ENCODE measurements at places on chromosomes 12 and 14.

DNA sequence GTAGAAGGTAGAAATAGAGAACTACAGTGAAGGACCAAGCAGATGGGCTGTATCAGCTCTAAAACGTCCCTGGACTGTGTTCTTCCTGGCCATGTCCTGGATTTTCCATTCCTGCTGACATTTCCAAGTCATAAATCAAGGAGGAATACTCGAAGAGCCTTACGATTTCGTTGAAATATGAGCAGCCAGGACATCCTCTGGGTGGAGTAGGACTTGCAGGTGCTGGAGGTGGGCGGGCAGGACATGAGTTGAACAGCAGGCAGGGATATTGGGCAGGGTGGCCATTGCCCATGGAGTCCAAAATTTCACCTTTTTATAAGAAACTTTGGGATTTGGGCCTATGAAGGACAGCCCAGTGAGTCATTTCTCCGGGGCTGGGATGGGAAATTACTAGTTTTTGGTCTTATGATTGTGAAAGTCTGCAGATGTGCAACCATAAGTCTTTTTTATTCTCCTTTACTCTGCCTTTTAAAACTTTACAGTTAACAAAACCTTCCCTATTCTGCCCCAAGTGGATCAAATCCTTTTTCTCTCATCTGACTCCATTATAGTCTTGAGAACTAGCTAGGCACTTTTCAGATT lies 88.8 kb downstream of the TMX1 start:
- DNase-seq: no peak

DNA sequence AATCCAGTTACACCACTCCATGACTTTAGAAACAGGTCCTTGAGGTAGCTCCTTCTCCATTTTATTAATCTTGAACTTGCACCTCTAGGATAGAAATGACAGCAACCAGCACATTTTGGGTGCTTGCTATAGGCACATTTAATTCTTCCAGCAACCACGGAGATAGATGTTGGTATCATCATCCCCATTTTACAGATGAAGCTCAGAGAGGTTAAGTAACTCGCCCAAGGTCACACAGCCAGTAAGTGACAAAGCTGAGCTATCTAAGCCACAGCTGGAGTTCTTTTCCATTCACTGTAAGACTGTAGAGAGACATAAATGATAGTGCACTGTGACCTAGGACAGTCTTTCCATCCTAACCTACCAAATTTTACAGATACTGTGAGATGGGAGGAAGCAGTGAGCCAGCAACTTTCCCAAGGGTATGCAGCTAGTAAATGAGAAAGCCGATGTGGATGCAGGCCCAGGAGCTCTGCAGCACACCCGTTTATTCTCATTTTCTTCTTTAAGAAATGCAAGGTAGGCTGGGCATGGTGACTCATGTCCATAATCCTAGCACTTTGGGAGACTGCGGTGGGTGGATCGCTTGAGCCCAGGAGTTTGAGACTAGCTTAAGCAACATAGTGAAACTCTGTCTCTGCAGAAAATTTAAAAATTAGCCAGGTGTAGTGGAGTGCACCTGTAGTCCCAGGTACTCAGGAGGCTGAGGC lies 103.2 kb downstream of the TBX5 start:
- DNase-seq: no peak

- no peak for DNase-seq
These were observed 180.2 kb upstream of the SYT1 start for GRCh38 chr12:78684419-78684818.

DNA sequence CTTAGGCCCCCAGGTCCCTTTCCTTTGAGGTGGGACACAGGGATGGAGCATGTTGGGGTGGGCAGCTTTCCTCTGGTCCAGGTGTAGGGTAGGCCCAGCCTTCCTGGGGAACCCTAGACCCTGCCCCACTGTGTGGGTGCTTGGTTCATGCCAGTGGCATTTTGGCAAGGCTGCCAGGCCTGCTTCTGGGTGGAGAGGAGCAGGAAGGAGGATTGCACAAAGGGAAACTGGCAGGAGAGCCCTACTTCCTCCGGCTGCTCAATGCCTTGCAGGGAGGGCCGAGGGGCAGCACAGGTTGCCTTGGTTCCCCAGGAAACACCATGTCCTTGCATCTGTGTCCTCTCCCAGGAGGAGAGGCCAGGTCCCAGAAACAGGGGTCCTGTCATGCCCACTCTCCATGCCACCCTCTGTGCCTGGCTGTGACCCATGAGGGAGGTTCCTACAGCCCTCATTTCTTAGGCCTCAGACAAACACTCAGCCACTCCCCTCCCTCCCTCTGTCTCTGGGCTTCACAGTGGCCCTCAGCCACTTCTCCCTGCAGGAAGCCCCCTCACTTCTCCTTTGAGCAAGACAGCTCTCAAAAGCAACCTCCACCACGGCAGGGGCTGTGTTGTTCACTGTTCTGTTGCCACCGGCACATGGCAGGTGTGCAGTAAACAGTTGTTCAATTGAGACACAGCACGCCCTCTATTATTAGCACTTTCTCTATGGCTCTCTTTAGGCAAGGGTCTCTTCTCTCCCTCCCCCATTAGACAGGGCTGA lies 6.8 kb upstream of the KRT80 start:
- DNase-seq: peak; percentile 78

GRCh38 chr12:97075934-97076630 lies 169.0 kb downstream of the NEDD1 start:
- DNase-seq: no peak

All from upper lobe of right lung (tissue), 1 donor.